ENCODE measurements at places on chromosomes 7 and 10.

- no peak for DNase-seq
Measured at GRCh38 chr10:6115824-6116350, 27.1 kb downstream of the RBM17 start.

GRCh38 chr10:132628966-132629900 is 91.6 kb downstream of the INPP5A start:
- no peak for DNase-seq

DNA sequence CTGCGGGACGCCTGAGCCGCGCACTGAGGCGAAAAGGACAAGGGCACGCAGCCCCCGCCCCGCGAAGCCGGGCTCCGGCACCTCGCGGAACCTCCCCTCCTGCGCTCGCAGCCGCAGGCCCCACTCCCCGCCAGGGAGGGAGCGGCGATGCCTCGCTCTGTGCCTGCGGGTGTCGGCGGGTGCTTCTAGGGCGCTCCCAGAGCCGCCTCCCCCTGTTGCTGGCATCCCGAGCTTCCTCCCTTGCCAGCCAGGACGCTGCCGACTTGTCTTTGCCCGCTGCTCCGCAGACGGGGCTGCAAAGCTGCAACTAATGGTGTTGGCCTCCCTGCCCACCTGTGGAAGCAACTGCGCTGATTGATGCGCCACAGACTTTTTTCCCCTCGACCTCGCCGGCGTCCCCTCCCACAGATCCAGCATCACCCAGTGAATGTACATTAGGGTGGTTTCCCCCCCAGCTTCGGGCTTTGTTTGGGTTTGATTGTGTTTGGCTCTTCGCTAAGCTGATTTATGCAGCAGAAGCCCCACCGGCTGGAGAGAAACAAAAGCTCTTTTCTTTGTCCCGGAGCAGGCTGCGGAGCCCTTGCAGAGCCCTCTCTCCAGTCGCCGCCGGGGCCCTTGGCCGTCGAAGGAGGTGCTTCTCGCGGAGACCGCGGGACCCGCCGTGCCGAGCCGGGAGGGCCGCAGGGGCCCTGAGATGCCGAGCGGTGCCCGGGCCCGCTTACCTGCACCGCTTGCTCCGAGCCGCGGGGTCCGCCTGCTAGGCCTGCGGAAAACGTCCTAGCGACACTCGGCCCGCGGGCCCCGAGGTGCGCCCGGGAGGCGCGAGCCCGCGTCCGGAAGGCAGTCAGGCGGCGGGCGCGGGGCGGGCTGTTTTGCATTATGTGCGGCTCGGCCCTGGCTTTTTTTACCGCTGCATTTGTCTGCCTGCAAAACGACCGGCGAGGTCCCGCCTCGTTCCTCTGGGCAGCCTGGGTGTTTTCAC is 519 bp downstream of the ITGB8 start:
- peak; percentile 88 for DNase-seq

DNA sequence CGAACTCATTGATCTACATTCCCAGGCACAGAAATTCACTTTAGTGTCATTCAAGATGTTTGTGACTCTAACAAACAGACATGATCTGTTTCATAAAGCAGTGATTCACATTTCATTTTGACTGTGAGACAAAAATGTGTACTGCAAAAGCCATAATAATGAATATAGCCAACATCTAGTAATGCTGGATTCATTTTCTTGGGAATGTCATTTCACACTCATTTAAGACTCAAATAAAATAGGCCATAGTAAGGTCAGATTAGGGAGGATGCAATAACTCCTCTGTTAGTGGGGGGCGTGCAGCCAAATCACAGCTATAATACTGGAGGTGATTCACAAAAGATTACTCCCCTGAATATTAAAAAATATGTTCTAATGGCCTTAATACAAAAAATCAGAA is 566.6 kb upstream of the ZWINT start:
- no peak for DNase-seq

- DNase-seq, result no peak
Measured at GRCh38 chr10:133325440-133326222, 11.1 kb downstream of the CALY start.

- DNase-seq, result no peak
Measured at GRCh38 chr10:126997801-126998590, 92.8 kb downstream of the DOCK1 start.

GRCh38 chr10:6313111-6313895 is 110.6 kb downstream of the PFKFB3 start:
- no peak for DNase-seq

- DNase-seq, result no peak
Measured at GRCh38 chr7:41621953-41622831, 80.7 kb downstream of the INHBA start.

DNA sequence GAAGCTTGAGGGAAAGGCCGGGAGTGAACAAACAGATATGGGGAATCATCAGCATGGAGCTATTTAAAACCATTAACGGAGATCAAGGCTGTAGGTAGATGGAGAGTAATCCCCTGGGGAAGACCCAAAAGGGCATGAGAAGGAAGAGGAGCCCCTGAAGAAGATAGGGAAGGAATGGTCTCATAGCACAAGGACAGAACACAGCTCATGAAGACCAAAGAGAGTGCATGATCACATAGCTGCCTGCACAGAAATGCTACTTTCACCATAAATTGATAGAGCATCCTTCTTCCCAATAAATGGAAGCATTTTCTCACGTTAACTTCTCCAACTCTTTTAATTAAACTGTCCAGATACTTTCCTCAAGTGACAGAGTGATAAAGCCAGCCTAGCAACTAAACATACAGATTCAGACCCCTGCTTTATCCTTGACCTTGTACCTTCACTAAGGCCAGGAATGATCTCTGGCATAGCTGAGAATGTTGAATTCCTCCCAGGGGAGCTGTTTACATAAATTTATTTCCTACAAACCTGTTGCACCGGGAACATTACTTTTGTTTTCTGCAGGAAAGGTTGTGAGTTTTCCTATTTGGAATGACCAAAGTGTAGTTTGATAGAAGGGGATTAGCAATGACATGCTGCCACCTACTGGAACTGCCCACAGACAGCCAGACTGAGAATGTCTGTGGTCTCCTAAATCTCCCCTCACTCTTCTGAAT is 110.8 kb upstream of the LRGUK start:
- no peak for DNase-seq

DNA sequence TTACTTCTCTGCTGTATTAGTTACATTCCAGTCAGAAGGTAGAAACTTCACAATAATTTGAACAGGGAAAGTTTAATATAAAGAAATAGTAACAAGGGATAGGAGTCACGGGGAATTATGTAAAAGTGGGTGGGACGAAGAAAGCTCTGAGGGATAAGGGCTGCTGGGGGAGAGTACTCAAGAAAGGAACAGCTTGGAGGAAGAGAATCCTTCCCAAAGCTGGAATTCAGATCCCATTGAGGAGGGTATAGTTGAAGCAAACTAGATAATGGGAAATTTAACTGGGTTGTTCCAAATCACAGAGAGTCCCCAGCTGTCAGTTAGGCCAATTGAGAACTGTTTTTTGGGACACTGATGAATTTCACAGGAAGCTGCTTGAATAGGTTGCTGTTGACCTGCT is 53.2 kb upstream of the MACC1 start:
- no peak for DNase-seq

DNA sequence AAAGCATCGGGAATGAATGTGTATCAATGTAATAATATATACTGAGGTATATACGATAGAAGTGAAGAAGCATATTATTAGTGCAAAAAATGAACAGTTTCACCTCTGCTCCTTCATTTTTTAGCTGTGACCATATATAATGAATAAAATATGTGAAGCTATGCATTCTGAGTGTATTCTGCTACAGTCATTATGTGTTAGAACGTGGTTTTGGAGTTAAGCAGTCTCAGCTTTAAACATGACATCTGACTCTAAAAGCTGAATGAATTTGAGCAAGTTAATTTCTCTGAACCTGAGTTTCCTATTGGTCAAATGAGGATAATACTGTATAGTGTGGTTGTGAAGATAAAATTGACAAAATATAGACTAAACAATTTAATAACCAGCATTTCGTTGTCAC is 358.1 kb downstream of the SUGCT start:
- DNase-seq, result no peak

DNA sequence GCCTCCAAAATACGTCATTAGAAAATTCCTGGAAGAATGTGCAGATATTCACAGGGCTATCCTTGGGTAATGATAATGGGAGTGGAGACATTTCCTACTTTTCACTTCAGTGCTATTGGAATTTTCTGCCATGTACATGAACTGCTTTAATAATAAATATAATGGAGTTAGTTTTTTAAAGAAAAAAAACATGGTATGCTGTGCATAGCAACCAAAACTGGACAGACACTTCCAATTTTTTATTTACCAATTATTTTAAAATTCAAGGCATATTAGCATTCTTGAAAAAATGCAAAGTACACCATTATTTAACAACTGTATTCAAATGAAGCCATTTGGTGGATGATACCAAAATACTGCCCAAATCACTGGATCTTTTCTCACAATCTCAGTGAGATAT is 3.3 kb downstream of the XRCC2 start:
- DNase-seq, result no peak

DNA sequence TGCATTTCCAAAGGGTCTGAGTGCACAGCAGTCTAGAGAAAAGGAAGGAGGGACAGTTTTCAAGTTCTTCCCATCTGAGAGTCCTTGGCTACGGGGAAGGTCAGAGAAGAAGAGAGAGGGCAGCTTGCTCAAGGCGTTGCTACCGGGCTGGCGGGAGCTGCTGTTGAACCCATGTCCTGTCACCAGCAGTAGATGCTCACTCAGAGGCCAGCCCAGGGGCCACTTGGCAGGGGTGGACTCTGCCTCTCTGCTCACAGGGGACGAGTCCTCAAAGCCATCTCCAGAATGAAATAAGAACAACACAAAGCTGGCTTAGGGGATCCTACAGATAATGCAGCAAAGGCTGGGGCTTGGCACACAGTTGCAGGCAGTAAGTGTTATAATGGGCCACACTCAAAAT is 231.5 kb downstream of the TNS3 start:
- DNase-seq, result no peak

GRCh38 chr7:46622251-46622650 is 701.2 kb upstream of the IGFBP3 start:
- DNase-seq, result no peak

GRCh38 chr10:633279-634245 is 55.9 kb downstream of the DIP2C start:
- no peak for DNase-seq

GRCh38 chr10:58795560-58795959 is 282.9 kb downstream of the BICC1 start:
- no peak for DNase-seq

Measured in caudate nucleus (tissue), 63 donors.